ENCODE measurements at places on chromosomes 16 and 17. TPM values are rescaled to one million over a fixed set of nuclear protein-coding genes. Genes with fewer than 3 reads are reported as not detected.

GRCh38 chr17:17411692-17412091 is 65.1 kb upstream of the MED9 start:
- DNase-seq: no peak

GRCh38 chr17:50614471-50615051 is 20.1 kb upstream of the ABCC3 start:
- no peak for DNase-seq

Gene ZNF469
- 0.50 TPM for total RNA-seq

GRCh38 chr16:3948378-3948995 is 68.0 kb upstream of the CREBBP start:
- no peak for DNase-seq

Data from Calu3 (cell line).